ENCODE measurements at places on chromosomes 6 and 20.

DNA sequence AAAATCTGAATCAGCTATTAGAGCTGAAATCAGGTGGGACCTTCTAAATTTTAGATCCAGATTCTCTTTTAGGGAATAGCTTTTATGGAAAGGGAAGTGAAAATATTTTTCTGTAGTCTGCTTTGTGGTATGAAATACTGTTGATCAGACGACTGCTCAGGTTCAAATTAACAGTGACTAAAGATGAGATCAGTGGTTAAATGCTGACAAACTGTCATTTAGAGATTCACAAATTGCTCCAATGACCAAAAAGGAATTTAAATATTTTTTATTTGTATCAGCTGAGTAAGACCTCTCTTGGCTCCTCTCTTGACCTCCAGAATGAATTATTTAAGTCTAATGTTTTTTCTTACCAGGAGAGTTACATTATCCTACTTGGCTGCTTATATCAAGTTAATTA lies 77.3 kb downstream of the KCNQ5 start:
- no peak for DNase-seq

GRCh38 chr20:24684421-24684871 lies 215.0 kb downstream of the SYNDIG1 start:
- no peak for DNase-seq

- no peak for DNase-seq
These were observed 5.9 kb downstream of the RNASET2 start for GRCh38 chr6:166950443-166950821.

GRCh38 chr6:33880104-33880678 lies 76.4 kb upstream of the MLN start:
- DNase-seq = no peak

DNA sequence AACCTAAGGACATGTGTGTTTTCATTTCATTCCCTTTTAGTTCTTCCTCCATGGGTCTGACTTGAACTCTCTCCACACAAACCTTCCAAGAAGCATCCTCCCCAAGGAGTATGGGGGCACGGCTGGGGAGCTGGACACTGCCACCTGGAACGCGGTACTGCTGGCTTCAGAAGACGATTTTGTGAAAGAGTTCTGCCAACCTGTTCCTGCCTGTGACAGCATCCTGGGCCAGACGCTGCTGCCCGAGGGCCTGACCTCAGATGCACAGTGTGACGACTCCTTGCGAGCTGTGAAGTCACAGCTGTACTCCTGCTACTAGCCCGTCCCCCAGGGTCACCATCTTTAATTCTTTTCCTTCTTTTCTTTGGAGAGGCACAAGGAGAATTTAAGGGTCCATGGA lies 13.5 kb downstream of the TTPAL start:
- DNase-seq = no peak

DNA sequence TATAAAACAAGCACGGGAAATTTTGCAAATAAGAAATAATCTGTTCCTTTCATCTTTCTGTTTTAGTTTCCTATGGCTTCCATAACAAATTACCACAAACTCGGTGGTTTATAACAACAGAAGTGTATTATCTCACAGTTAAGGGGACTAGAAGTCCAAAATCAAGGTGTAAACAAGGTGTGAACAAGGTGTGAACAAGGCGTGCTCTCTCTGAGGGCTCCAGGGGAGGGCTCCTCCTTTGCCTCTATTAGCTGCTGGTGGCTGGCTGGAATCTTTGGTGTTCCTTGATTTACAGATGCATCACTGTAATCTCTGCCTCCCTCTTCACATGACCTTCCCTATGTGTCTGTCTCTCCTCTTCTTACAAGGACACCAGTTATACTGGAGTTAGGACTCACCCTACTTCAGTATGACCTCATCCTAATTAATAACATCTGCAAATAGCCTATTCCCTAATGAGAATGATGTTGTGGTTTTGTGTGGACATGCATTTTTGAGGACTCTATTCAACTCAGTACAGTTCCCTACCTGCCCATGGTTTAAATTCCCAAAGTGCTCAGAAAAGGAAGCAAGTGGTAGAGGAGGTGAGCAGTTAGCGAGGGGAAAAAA lies 17.5 kb upstream of the BMP5 start:
- DNase-seq = no peak

DNA sequence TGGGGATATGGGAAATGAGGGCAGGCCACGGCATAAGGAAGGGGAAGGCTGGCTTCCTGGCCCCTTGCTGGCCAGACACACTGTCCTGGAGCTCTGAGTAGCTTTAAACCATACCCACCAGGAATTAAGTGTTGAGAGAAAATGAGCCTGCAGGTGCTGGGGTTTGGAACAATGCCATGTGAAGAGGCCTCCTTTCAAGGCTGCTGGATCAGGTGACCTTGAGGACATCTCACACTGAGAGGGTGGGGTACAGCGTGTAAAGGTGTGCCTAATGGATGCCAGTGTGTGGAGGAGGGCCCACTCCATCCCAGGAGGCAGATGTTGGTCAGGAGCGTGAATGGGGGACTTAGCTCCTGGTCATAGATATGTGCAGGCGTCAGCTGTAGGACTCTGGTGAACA lies 74.8 kb upstream of the MLN start:
- no peak for DNase-seq

DNA sequence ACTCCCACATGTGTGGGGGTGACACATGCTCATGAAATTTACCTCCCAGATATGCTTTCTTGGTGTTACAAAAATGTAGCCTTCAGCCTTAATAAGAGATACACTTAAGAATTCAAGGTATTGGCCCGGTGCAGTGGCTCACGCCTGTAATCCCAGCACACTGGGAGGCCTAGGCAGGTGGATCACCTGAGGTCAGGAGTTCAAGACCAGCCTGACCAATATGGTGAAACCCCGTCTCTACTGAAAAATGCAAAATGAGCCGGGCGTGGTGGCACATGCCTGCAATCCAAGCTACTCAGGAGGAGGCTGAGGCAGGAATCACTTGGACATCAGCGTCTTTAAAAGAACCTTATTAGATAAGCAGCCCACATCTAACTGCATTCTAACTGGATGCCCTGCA lies 614.3 kb upstream of the CDH4 start:
- no peak for DNase-seq

GRCh38 chr6:166643891-166644590 lies 17.0 kb upstream of the RPS6KA2 start:
- DNase-seq = no peak

- DNase-seq = peak; percentile 26
These were observed 9.9 kb downstream of the CYP21A2 start for GRCh38 chr6:32047855-32048766.

Data from left renal cortex interstitium (tissue), 4 donors.